ENCODE measurements at places on chromosomes 6 and 20.

GRCh38 chr20:33803921-33804337, 7.2 kb upstream of the CHMP4B start:
- peak; percentile 63 for DNase-seq

DNA sequence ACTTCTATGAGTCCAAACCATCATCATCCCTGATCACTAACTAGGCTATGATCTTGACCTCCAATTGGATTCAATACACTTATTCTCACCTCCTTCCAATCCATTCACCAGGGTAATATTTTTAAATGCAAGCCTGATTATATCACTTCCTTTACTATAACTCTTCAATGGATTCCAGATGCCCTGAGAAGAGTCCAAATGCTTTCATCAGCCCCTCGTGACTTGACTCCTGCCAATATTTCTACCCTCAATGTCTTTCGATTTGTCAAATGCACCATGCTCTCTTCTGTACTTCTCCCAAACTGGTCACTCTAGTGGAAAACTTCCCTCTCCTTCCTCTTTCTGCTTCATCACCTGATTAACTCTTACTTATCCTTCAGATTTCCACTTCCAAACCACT, 70.8 kb downstream of the CD164 start:
- DNase-seq, result no peak

DNA sequence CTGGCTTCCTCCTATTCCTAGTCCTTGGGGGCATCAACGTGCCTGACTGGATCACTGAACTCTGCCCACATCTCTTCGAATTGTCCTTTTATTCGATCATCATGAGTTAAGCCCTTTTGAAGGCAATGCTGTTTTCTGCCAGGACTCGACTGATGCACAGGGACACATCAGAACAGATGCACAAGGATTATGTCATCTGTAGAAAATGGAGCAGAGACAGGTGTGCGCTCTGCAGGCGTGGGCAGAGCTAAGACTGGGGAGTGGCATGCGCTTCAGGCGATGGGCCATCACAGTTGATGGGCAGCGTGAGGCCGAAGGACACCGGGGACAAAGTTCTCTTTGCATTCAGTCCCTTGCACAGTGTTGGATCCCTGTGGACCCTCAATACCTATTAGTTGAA, 13.1 kb downstream of the GABRR1 start:
- no peak for DNase-seq

GRCh38 chr6:12051861-12052368, 39.8 kb downstream of the HIVEP1 start:
- DNase-seq, result peak; percentile 49

DNA sequence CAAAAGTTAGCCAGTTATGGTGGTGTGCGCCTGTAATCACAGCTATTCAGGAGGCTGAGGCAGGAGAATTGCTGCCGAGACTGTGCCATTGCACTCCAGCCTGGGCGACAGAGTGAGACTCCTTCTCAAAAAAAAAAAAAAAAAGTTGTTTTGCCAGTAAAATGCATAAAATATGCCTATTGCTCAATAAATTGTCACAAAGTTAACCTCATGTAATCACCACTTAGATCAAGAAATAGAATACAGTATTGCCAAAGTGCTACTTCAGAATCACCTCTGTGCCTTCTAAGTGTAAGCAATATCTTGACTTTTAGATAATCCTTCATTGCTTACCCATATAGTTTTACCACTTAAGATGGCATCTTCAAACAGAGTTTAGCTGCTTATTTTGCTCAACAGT, 80.7 kb downstream of the TRMT11 start:
- no peak for DNase-seq

GRCh38 chr6:122367171-122367570, 32.3 kb upstream of the HSF2 start:
- no peak for DNase-seq

GRCh38 chr20:2729791-2730190, 37.2 kb downstream of the EBF4 start:
- no peak for DNase-seq

DNA sequence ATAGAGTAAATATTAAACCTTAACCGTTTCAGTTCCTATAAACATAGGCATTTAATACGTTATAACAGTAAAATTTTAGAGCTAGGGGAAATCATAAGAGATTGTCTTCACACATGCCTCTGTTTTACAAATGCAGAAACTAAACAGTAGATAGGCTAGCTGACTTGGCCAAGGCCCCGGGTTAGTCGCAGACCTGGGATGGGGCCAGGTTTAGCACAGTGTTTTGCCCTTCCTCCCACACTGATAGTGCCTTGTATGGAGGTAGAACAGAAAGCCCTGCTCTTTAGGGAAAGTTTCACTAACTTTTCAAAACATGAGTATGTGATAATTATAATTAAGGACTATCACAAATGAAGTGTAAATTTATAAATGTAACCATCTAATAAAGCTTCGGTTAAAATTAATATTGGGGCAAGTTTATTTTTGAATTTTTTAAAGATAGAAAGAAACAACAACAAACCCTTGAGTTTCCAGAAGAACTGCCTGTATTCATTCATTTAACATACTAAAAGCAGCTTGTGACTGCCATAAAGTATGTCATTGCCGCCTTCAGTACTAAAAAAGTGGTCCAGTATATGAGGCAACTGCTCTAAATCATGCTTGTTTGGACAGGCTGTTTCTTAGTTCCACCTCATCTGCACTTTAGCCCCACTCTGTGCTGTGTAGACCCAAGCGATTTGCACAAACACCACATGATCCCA, 62.5 kb upstream of the LOC128125822 start:
- no peak for DNase-seq

- DNase-seq, result peak; percentile 87
These were observed 139.4 kb upstream of the ID4 start for GRCh38 chr6:19697744-19698290.

DNA sequence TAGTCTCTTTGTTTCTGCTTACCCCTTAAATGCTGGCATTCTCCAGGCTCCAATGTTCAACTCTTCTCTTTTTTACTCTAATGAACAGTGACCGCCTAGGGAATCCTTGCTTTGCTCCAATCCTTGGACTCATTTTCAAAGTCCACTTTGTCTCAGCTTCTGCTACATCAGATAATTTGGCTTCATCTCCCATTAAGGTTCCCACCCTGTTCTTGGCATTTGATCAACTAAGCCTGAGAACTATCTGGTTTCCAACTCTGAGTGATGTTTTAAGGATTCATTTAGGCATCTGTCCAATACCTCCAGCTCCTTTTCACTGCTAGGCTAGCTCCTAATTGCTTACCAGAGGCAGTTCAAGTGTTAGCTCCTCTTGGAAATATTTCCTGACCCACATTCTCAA, 64.9 kb downstream of the ME1 start:
- peak; percentile 69 for DNase-seq

GRCh38 chr6:44388135-44388487, 605 bp downstream of the CDC5L start:
- DNase-seq, result no peak

GRCh38 chr6:157429248-157429647, 48.3 kb downstream of the ZDHHC14 start:
- no peak for DNase-seq

- DNase-seq, result no peak
These were observed 64.3 kb upstream of the UNC93A start for GRCh38 chr6:167226791-167227190.

DNA sequence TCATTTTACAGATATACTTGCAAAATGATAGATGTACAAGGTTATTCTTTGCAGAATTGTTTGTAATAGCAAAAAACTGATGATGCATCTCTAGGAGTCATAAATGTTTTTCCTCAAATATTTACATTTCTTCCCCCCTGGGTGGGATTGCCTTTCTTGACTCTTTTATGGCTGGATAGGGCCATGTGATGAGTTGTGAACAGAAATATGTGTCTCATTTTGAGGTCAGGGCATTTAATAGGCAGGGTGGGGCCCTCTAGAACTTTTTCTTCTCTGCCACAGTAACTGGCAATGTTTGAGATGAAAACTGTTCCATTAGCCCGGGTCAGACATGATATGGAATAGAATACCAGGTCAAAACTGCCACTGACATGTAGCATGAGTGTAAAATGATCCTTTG, 159.5 kb upstream of the SYNCRIP start:
- DNase-seq, result no peak

DNA sequence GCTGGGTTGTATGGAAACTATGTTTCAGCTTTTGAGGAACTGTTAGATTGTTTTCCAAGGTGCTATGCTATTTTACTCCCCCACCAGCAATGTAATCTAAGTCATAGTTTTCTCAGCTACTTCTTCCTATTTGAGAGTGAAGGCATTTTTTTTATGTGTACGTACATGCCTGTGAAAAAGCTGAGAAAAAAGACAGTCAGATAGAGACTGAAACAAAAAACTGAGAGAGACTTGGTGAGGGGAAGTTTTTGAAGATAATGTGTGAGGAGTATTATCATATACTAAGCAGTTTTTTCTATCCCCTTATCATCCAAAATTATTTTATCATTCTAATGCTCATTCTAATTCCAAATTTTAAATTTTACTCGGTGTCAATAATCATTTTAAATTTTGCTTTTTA, 780.0 kb downstream of the BCKDHB start:
- no peak for DNase-seq

- no peak for DNase-seq
These were observed 21.3 kb downstream of the ECI2 start for GRCh38 chr6:4114123-4114522.

DNA sequence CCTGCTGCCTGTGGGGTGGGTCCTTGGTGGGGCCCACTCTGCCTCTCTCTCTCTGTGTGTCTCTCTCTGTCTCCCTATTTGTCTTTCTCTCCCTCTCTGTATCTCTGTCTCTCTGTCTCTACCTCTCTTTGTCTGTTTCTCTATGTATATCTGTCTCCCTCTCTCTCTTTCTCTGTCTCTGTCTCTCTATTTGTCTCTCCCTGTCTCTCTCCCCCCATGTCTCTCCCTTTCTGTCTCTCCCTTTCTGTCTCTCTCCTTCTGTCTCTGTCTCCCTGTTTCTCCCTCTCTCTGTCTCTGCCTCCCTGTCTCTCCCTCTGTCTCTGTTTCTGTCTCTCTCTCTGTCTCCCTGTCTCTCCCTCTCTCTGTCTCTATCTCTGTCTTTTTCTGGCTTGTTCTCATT, 353.2 kb downstream of the CDH4 start:
- DNase-seq, result no peak

DNA sequence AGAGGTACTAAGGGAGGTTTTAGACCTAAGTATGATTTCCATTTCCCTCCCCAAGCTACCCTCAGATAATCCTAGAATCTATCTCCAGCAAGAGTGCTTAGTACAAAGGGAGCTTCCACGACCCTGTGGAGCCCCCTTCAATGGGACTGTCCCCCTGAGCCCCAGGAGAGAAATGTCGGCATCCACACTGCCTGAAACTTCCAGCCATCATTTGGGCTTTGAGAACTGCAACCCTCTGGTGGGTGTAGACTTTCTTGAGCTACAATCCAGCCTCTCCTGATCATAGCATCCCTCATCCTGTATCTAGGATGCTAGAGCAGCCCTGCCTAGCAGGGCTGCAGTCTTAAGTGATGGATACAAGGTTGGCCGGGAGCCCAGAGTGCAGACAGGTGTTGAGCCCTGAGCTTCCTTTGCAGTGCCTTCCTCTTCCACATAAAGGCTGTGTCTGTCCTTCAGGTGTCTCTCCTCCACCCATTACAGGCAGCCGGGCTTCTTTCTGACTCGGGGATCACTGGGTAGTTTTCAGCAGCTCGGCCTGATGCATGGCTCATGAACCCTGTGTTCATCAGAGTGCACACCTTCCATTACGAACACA, 424.5 kb downstream of the PREX1 start:
- no peak for DNase-seq

- no peak for DNase-seq
These were observed 5.3 kb downstream of the HLA-B start for GRCh38 chr6:31351401-31352309.

DNA sequence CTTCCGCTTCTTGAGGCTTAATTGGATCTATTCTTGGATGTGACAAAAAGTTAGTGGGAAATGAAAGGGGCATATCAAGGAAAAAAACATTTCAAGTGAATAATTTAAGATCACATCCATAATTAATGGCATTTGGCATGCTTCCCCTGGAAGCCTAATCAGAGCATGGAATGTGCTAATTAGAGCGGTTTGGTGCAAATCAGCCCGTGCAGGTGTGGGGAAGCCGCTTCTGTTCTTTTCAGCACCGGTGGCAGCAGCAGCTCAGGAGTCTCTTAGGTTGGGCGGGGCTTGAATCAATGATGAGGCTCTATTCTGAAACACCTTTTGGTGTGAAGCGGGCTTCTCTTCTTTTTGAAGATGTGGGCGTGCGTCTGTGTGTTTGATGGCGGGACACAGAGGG, 301.2 kb downstream of the LRFN2 start:
- no peak for DNase-seq

- DNase-seq, result no peak
These were observed 31.6 kb upstream of the PNRC1 start for GRCh38 chr6:89048985-89049384.

- DNase-seq, result no peak
These were observed 2.5 kb downstream of the RBM39 start for GRCh38 chr20:35739294-35740163.

DNA sequence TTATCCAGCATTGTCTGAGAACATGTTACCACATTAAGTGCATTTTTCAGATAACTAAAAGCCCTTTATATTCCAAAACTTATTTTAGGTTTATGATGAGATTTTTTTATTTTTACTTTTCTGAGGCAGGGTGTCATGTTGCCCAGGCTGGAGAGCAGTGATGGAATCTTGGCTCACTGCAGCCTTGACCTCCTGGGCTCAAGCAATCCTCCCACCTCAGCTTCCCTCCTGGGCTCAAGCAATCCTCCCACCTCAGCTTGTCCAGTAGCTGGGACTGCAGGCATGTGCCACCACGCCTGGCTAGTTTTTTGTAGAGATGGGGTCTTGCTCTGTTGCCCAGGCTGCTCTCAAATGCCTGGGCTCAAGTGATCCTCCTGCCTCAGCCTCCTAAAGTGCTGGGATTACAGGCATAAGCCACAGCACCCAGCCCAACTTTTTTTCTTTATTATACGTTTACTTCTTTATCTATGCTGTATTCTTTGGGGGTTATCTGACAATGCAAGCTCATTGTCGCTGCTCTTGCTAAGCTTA, 6.2 kb downstream of the DYNLT1 start:
- DNase-seq, result no peak

DNA sequence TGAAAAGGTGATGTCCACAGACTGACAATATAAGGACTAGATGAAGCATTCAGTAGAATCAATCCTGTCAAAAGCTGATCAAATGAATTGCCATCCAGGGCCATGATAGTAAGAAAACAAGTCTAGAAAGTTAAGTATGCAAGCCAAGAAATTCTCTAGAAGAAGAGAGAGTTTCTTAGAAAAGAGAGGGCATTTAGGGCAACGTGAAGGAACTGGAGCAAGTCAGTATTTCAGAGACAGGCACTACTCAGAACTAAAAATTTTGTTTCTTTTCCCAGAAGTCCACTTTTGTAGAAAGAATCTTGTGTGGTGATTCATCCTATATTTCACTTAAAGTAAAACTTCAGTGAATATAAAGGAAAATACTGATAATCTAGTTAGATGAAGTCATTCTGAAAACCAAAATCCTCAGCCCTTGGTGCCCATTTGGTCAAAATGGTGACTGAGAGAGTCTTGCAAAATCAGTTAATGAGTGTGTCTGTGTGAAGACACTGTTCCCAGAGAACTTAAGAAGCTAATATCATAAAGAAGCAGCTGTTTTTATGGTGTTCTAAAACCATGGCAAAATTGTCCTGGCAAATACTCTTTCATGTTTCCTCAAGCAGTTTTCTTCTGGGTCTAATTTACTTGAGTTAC, 82.2 kb downstream of the COL19A1 start:
- DNase-seq, result no peak

GRCh38 chr20:36297656-36298055, 8.5 kb upstream of the DLGAP4 start:
- no peak for DNase-seq
